ENCODE measurements at places on chromosomes 5 and 9.
A peak's percentile ranks its signal among the peaks of the same experiment; 100 is the strongest.

GRCh38 chr5:101346906-101347305 lies 443.8 kb upstream of the ST8SIA4 start:
- DNase-seq: no peak

DNA sequence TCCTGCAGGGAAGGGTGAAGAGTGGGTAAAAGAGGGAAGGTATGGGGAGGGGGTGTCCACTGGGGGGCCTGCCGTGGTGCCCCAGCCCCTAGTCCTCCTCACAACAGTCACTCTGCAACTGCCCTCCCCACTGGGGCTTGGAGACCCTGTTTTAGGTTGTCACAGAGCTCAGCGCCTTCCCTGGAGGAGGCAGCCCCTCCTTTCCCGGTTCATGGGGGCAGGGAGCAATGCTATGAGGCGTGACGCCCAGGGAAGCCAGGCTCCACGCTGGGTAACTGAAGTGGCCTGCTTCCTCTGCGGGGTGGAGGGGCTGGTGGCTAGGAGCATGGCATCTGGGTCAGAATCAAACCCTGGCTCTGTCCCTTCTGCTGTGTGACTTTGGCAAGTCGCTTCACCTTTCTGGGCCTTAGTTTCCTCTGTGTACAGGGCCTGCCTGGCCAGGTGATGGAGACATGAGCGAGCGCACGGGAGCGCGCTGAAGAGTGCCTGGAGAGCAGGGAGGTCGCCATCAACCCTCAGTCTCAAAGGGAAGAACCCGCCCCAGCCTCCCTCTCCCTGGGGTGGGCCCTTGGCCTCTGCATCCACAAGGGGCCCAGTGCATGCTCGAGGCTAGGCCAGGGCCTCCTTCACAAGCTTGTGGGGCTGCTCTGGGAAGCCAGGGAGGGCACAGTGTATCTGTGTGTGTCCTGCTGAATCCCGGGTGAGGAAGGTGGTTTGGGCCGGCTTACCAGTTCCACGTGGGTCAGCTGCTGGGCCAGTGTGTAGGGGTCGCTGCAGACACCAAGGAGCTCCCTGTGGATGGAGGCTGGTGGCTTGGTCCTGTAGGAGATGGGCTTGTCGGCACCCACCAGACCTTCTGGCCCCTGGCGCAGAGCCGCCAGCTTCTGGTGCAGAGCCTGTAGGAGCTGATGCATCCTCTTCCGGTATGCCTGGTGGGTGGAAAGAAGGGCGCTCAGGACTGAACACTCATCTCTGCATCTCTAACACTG lies 56.4 kb upstream of the RNF130 start:
- no peak for DNase-seq

DNA sequence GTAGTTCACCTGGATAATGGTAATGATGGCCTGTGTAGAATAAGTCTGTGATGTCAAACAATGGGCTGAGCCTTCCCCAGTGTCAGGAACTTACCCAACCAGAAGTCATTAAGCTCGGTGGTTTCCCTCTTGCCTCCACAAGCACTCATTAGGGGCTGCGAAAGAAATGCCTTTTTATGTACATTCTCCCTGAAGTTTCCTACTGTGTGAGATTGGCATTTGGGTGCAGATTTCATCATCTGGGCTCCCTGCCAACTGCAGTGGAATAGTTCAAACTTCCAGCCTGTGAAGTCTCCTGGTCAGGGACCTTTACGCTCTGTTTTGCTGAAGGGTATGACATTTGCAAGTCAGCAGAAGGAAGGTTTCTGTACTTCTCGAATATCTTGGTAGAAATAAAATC lies 41.6 kb upstream of the TMEM215 start:
- DNase-seq: peak; percentile 19

- DNase-seq: no peak
These were observed 2.1 kb downstream of the BRINP1 start for GRCh38 chr9:119366909-119367682.

GRCh38 chr9:91119679-91120078 lies 242.0 kb downstream of the AUH start:
- no peak for DNase-seq

DNA sequence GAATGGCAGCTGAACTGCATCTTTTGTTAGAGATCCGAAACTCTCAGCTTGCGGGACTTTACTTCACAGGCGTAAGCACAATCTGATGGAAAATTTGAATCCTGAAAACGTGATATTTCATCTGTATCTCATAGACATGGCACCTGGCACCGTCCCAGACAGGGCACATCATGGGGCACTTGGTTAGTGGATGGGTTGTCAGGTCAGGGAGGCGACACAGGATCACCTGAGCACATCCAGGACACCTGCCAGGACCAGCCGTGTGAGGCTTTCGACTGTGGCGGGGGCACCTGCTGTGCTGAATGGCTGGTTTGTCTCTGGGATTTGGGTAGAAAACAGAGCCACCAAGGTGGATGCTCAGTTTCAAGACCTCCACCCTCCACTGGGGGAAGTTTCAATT lies 11.3 kb upstream of the ZFP62 start:
- no peak for DNase-seq

GRCh38 chr5:56357426-56357825 lies 124.3 kb upstream of the ANKRD55 start:
- no peak for DNase-seq

All from right renal cortex interstitium (tissue), 3 donors.